Progenitor cell of endocrine pancreas (in vitro differentiated cells): ENCODE measurements at places on chromosomes 1 and 21. TPM values are rescaled to one million over a fixed set of nuclear protein-coding genes. Genes with fewer than 3 reads are reported as not detected.
A peak's percentile ranks its signal among the peaks of the same experiment; 100 is the strongest.

Gene MPL
- total RNA-seq = 0.31 TPM in 1 of 2 replicates, not detected in the other

DNA sequence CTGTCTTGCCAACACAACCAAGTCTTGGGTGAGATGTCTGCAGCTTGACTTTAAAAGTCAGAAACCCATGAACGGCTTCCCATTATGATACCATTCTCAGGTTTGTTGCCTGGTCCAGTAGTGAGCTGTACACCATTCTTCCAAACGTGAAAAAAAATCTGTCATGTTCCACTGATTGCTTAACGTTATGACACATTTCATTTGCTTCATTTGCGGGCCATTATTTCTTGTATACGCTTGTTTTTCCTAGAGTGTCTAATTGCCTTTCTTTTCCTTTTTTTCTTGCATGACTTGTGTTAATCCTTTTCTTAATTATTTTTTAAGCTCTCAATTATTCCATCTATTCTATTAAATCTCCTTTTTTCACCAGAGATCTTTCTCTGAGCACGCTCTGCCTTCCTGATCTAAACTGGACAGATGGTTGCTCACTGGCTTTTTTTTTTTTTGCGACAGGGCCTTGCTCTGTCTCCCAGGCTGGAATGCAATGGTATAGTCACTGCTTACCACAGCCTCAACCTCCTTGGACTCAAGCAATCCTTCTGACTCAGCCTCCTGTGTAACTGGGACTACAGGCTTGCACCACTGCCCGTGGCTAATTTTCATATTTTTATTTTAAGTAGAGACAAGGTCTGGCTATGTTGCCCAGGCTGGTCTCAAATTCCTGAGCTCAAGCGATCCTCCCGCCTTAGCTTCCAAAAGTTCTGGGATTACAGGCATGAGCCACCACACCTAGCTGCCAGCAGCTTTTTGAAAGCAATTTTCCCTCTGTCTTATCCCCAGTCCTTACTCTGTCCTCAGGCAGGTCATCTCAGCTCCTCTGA lies 31.7 kb upstream of the CAMTA1 start:
- DNase-seq = no peak

DNA sequence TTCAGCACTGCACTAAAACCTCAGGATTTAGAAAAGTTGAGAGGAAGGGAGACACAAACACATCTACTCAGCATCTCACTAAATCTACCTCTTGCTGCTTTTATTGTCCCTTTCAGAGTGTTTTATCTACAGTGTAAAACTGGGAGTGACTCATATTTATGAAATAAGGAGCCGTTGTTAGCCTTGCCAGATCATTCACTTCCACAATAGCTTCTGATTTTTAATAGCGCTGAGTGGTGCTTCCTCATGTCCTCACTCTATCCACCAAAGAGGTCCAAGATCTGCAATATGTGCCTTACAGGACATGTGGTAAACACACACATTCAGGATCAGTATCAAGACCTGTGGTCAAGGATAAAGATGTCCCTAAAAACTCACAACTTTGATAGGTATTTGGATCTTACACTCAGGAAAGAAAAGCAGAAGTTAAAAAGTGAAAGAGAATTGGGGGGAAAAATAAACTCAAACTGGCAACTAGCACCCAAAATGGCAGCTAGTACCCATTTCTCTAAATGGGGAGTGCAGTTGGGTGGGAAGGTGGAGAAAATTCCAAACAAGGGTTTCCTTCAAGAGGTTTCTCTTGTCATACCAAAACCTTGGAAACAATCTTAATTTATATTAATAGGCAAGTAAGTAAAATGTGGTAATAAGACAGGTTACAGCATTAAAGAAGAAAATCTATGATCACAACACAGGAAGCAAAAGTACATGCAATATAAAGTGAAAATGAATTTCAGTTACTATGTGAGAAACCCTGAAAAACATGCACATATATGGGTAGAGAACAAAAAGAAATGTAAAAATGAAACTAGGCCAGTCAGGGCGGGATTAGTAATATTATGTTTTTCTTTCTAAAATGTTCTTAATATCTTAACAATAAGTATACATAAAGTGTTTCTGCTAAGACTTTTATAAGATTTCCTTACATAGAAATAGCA lies 15.9 kb downstream of the DUSP10 start:
- no peak for DNase-seq

GRCh38 chr1:84795213-84795612 lies 97.8 kb downstream of the LPAR3 start:
- no peak for DNase-seq

Gene SEC16B
- 0.67 and 1.5 TPM in 2 replicates for total RNA-seq

Gene NEK7
- total RNA-seq = 23.4 and 25.9 TPM in 2 replicates

Gene SLC27A3
- 29.5 and 36.6 TPM in 2 replicates for total RNA-seq

Gene PEAR1
- 0.20 TPM in 1 of 2 replicates, not detected in the other for total RNA-seq

Gene LAMC1
- 72.9 and 77.3 TPM in 2 replicates for total RNA-seq

Gene L1TD1
- 2.7 and 3.4 TPM in 2 replicates for total RNA-seq

DNA sequence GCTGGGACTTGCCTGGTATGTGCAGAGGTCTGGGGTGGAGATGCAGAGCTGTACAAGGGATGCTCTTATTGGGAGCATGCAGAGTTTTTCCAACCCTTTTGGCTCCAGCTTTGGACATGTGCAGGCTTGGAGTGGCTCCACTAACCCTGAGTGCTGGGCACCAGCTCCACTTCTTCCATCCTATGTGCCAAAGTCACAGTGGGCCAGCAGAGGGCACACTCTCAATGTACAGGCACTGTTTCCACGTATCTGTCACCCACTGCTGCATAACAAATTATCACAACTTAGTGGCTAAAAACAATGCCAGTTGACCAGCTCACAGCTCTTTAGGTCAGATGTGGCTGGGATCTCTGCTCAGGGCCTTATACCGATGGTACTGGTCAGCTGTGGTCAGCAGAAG lies 631.8 kb downstream of the AJAP1 start:
- DNase-seq = no peak

Gene TMEM52
- 1.8 and 1.9 TPM in 2 replicates for total RNA-seq

DNA sequence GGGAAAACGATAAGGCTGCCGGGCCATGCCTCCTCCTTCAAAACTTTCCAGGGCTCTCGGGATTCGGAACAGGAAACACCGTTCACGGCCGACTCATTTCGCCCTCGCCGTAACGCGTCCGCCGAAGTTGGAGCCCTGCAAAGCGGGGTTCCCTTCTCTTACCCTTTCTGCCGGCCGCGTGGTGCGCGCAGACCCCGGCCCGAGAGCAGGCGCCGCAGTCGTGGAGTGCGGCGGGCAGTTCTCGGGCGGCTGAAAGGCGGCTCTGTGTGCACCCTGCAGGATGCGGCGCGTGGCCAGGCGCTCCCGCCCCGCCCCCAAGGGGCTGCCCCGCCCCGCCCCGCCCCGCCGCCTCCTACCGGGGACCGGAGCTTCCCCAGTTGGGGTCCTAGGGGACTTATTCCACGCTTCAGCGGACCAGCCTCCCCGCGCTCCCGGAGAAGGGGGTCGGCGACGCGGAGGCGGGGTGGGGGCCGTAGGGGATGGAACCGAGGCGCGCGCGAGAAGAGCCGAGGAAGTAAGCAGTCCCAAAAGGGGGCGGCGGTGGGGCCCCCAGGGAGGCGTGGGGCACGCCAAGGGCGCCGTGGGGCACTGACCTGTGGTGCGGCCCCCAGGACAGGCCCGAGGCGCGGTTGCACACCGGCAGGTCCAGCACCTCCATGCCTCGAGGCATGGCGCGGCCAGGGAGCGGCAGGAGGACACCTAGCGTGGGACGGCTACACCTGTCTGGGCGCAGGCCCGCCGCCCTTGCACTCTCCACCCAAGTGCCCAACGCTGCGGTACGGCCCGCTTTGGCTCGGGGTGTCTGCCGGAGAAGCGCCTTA lies at the start of gene MCOLN2:
TSS of gene MCOLN2 (minus strand) at position 268 of the 821 bp plus-strand sequence. CDS start at position 27, 241 bp downstream.
- peak; percentile 34 for DNase-seq

GRCh38 chr1:183070234-183070922 lies 47.2 kb downstream of the LAMC1 start:
- DNase-seq = no peak

Gene LCE3D
- not detected in 2 replicates for total RNA-seq

GRCh38 chr1:54583871-54584270 lies 35.8 kb downstream of the ACOT11 start:
- DNase-seq = no peak

DNA sequence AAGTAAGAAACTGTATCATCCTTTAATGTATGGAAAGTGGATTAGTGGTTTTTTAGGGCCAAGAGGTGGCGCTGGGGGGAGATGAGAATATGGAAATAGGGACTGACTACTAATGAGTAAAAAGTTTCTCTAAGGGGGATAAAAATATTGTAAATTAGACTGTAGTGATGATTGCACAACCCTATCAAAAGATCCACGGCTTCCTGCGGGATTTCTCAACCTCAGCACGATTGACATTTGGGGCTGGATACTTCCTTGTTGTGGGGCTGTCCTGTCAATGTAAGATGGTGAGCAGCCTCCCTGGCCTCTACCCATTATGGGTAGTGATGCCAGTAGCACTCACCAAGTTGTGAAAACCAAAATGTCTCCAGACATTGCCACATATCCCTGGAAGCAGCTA lies 36.0 kb upstream of the PRDM2 start:
- no peak for DNase-seq

- DNase-seq = no peak
Observed at GRCh38 chr1:239771550-239771949, 320.1 kb upstream of the FMN2 start.

Gene CRYAA
- not detected in 2 replicates for total RNA-seq

GRCh38 chr1:119327450-119328155 lies 41.0 kb upstream of the HAO2 start:
- DNase-seq = peak; percentile 15

Gene KIF1B
- 74.4 and 78.7 TPM in 2 replicates for total RNA-seq

Gene SSR2
- 299 and 301 TPM in 2 replicates for total RNA-seq

Gene FCGR3A
- not detected in 2 replicates for total RNA-seq

Gene GSTM1
- total RNA-seq = 39.0 and 39.1 TPM in 2 replicates

GRCh38 chr1:183270541-183271141 lies 84.6 kb downstream of the LAMC2 start:
- DNase-seq = no peak

GRCh38 chr1:116377541-116378529 lies 4.8 kb downstream of the ATP1A1 start:
- DNase-seq = no peak

Gene BMP8B
- 0.75 and 0.91 TPM in 2 replicates for total RNA-seq

- DNase-seq = no peak
Observed at GRCh38 chr1:184838504-184838951, 83.9 kb upstream of the EDEM3 start.

- no peak for DNase-seq
Observed at GRCh38 chr1:182348961-182349747, 42.4 kb downstream of the GLUL start.

Gene AVPR1B
- total RNA-seq = 0.60 TPM in 1 of 2 replicates, not detected in the other

Gene RNU1-1
- 3,923 and 3,957 TPM in 2 replicates for total RNA-seq

- DNase-seq = no peak
Observed at GRCh38 chr1:111275079-111275478, 15.6 kb upstream of the CHIA start.

DNA sequence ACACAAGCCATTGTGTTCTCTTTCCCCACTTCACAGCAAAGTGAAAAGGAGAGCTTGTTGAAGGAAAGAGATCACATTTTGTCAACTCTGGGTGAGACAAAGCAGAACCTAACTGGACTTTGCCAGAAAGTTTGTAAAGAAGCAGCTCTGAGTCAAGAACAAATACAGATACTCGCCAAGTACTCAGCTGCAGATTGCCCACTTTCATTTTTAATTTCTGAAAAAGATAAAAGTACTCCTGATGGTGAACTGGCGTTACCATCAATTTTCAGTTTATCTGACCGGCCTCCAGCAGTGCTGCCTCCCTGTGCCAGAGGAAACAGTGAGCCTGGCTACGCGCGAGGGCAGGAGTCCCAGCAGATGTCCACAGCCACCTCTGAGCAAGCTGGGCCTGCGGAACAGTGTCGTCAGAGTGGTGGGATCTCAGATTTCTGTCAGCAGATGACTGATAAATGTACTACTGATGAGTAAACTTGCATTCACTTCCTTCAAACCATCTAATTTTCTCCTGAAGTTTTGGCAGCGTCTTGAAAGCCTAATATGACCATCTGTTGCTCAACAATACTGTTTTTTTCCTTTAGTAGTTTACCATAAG lies 43.7 kb downstream of the BACH1 start:
- DNase-seq = no peak

DNA sequence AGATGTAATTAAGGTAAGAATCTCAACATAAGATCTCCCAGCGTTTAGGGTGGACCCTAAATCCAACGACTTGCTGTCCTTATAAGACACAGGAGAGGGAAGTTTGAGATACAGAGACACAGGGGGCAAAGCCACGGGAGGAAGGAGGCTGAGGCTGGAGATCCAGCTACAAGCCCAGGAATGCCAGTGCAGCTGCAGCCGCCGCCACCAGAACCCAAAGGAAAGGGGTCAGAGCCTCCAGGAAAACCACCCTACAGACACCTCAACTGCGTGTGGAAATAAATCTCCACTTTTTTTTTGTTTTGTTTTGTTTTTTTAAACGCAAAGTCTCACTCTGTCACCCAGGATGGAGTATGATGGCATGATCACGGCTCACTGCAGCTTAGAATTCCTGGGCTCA lies 12.1 kb upstream of the TFF1 start:
- no peak for DNase-seq
